ENCODE measurements at places on chromosomes 13 and 19.

- no peak for DNase-seq
Observed at GRCh38 chr13:103250071-103250470, 183.9 kb upstream of the SLC10A2 start.

GRCh38 chr19:29285878-29286277 lies 72.9 kb upstream of the UQCRFS1 start:
- peak; percentile 53 for DNase-seq

- no peak for DNase-seq
Observed at GRCh38 chr13:21150013-21150412, 26.3 kb downstream of the SKA3 start.

GRCh38 chr19:3899531-3900294 lies 19.2 kb downstream of the ATCAY start:
- DNase-seq = no peak

DNA sequence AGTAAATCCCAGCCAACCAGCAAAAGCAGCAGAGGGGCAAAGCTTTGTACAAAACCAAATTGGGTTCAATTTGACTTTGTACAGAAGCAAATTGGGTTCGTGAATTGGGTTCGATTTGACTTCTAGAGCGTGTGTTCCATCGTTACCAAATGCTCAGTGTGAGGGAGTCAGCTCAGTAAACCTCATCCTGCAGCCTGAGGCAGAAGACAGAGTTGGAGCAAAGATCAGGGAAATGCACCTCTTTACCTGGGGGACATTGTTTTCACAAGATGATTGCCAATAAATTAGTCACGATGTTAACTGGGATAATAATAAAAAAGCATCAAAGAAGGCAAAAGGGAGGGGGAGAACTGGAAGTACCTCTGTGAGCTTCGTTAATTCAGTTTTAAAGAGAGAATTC lies 1.5 kb downstream of the RAB20 start:
- no peak for DNase-seq

DNA sequence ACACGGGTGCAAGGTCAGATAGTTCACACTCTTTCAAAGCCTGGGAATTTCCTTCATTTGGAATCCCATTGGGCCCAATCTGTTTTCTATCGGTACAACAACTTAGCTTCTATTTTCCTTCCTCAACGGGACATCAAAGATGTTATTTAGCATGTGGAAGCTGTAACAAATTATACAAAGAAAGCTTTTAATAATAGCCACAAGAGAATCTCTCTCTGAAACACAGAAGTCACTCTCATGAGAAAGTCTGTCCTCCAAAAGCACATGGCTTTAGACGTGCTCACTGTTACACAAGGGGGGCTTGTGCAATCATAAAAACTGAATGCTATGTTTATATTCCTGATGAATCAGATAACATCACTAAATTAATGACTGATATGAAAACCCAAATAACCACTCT lies 28.9 kb upstream of the CYSLTR2 start:
- no peak for DNase-seq

GRCh38 chr19:2922987-2923386 lies 21.8 kb downstream of the ZNF77 start:
- no peak for DNase-seq

- DNase-seq = no peak
Observed at GRCh38 chr13:114064450-114065140, 67.8 kb downstream of the RASA3 start.

- DNase-seq = no peak
Observed at GRCh38 chr13:76091076-76091475, 454.9 kb downstream of the LMO7 start.

DNA sequence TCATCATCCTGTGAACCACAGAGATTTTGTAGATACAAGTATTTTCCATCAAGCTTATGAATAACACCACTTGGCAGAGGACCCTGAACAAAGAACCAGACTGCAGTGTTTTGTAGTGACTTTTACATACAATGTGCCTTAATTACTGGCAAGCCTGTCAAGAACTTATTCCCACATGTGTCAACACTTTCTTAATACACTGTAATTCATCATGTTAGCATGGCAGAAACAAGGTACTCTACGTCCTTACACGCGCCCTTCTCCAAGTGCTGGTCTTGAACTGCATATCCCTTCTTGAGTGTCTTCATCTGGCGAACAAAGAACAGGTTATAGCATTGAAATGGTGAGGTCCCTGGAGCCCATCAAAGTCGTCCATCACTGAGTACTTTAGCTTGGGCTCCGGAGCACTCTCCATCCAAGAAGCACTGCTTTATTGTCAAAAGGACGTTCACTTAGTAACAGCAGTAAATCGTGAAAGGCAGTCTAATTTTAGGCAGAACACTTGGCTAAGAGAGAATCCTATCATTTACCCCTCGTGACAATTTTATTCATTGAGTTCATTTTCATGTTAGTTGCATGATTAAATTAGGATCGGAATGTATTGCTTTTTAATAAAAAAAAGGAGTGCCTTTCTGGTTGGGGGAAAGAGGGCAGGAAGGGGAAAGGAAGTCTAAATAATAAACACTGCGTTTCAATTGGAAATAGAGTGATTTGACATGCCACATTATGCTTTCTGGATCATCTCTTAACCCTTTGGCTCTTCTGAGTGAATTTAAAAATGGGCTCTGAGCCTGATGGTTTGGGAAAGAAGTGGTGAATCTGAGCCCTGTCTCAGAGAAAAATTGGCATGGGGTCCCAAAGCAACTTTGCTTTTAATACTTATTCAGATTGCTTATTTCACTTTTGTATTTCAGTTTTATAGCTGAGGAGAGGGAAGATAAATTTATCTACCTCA lies 376.1 kb downstream of the DLEU7 start:
- no peak for DNase-seq

GRCh38 chr19:33780746-33781145 lies 15.9 kb upstream of the KCTD15 start:
- no peak for DNase-seq

- DNase-seq = no peak
Observed at GRCh38 chr13:106714271-106714982, 146.5 kb upstream of the ARGLU1 start.

- no peak for DNase-seq
Observed at GRCh38 chr19:7224209-7224686, 70.0 kb downstream of the INSR start.

- no peak for DNase-seq
Observed at GRCh38 chr13:23915308-23915707, 18.0 kb upstream of the C1QTNF9B start.

- no peak for DNase-seq
Observed at GRCh38 chr13:102677122-102677521, 17.7 kb downstream of the METTL21C start.

GRCh38 chr13:98321395-98321794 lies 144.3 kb upstream of the RNF113B start:
- DNase-seq = no peak

- no peak for DNase-seq
Observed at GRCh38 chr19:50490991-50491472, 14.4 kb upstream of the GARIN5A start.

DNA sequence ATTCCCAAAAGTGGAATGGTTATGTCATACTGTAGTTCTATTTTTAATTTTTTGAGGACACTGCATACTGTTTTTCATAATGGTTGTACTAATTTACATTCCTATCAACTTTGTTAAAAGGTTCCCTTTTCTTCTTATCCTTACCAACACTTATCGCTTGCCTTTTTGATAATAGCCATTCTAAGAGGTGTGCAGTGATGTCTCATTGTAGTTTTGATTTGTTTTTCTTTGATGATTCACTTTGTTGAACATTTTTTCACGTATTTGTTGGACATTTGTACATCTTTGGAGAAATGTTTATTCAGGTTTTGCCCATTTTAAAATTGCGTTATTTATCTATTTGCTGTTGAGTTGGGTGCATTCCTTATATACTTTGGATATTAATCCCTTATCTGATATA lies 188.8 kb upstream of the SPRY2 start:
- DNase-seq = no peak

- peak; percentile 8 for DNase-seq
Observed at GRCh38 chr13:102097708-102098107, 304.1 kb downstream of the FGF14 start.

DNA sequence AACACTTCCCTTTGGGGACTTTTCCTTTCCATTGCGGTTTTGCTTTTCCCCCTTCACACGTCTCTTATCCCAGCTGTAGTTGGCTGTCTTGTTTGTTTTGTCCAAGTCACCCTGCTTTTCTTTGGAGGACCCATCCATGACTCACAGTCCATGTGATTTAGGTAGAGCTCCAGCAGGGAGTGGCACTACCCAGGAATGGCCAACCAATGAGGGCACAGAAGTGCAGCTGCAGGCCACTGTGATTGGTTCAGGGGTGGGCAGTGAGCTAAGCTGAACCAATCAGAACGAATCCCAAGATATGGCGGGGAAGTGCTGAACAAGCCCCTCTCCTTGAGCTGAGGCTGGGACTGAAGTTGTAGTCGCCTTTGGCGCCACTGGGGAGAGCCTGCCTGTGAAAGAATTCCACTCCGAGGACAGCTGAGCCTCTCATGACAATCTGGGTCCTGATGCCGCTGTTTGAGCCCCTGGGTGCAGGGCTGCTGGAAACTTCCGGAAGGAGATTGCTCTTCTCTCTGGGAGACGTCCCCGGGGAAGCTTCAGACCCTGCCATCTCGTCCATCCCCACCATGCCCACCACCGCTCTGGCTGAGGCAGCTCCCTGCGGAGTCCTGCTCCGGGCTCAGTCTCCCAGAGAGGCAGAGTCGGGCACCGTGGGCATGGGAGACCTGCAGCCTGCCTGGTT lies 62.9 kb upstream of the URI1 start:
- no peak for DNase-seq

DNA sequence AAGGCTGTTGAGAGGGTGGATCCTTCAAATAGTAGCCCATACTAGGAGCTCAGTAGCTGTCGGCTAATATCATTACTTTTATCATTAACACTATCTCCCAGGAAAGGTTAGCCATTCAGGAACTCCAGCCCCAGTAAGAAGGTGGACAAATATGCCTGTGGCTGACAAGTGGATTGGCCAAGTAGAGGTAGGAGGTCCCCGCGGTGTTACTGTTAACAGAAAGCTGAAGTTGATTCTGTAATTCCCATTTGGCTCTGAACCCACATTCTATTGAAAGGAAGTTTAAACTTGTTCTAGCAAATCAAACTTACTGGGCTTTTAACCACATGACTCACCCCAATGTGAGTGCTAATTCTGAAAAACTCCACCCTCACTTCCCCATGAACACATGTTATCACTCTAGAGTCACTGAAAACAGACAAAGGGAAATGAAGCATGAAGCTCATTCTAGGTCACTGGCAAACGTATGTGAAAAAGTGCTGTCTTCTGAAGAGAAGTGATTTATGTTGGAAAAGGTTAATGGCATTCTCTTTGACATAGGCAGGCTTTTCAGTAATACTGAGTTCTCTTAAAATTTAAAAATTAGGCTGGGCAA lies 273.5 kb downstream of the FGF14 start:
- no peak for DNase-seq

GRCh38 chr19:38698225-38699026 lies 45.8 kb downstream of the CAPN12 start:
- no peak for DNase-seq

- no peak for DNase-seq
Observed at GRCh38 chr13:85197431-85197830, 601.8 kb downstream of the SLITRK6 start.

GRCh38 chr19:44345959-44346358 lies 10.5 kb downstream of the ZNF112 start:
- no peak for DNase-seq

DNA sequence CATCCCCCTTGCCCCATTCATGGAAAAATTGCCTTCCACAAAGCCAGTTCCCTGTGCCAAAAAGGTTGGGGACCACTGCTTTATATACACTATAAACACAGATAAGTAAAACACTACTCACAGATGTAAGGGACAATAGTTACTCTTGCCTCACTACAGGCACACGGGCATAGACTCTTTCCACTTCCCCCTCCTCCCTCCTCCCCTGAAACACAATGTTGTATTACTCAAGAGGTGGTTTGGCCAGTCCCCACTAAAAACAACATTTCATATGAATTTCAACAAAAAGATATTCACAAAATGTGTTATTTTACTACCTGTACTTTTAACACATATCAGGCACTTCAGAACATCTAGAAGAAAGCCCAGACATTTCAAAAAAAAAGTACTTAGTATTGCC lies 45.1 kb downstream of the EPSTI1 start:
- DNase-seq = no peak

GRCh38 chr13:96650301-96650886 lies 343.9 kb downstream of the OXGR1 start:
- no peak for DNase-seq

Measured in nephron progenitor cell (in vitro differentiated cells).